Glomerular endothelial cell (primary cell): ENCODE measurements at places on chromosomes 11 and 22.

DNA sequence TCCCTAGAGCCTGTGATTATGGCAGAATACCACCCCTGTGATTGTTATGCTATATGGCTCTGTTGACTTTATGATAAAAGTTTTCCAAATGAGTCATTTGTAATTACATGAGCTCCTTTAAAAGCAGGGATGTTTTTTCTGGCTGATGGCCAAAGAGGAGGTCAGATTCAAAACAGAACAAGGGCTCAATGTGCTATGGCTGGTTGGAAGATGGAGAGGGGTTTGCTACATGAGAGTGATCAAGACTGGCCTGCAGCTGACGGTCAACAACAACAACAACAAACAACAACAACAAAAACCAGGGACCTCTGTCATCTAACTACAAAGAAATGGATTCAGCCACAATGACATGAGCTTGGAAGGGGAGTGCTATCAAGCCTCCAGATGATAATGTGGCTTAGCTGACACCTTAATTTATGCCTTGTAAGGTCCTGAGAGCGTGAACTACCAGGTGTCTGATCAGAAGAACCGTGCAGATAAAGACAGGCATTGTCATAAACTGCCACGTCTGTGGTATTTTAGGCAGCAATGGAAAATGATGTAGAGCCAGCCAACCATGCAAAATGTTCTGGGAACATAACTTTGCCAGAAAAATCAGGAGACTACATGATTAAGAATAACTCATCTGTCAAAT, 47.2 kb downstream of the PIWIL3 start:
- DNase-seq: peak; percentile 94

DNA sequence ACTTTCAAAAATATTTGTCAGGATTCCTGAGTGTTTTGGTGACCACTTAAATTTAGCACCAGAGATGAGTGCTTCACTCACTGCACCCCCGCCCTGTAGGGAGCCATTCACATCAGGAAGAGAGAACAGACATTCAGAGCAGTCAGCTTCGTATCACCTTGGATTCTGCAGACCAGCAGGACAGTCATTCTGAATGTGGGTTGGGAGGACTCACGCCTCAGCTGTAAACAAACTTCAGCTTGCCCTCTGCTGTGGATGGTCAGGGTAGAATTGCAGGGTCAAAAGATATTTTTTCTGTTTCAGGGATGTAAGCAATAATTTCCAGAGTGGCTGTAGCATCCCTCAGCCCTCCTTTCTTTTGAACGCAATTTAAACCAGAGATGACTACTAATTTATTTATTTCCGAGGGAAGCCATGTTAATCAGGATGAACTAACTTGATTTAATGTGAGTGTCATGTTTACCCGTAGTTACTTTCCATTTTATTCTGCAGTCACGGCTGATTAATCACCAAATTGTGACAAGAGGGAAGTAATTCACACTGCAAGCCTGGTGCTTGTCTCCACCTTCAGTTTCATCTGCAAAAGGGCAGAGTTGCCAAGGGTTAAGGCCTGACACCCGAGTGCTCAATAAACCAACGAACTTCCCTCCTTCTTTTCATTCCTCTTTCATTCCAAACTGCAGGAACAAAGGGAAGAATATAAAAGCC, 174.2 kb upstream of the DDI1 start:
- DNase-seq: no peak

GRCh38 chr11:114762408-114762807, 84.1 kb downstream of the NXPE2 start:
- peak; percentile 10 for DNase-seq

- no peak for DNase-seq
These were observed 35.1 kb downstream of the TTC17 start for GRCh38 chr11:43393765-43394355.

DNA sequence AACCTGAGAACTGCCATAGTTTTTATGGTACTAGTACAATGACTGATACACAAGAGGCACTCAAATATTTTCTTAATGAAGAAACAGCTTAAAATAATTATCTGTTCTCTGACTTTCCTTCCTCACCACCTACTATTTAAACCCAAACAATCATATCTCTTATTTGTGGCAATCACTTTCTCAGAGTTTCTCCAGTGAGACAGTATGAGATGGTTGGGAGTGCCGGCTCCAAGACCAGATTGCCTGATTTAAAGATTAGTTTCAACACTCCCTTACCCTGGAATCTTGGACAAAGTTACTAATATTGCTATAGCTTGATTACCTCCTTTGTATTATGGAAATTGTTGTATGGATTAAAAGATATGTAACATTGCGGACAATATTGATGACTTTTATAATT, 5.7 kb upstream of the CEP126 start:
- no peak for DNase-seq

- DNase-seq: no peak
These were observed 134.5 kb upstream of the NAV2 start for GRCh38 chr11:19577976-19578619.

DNA sequence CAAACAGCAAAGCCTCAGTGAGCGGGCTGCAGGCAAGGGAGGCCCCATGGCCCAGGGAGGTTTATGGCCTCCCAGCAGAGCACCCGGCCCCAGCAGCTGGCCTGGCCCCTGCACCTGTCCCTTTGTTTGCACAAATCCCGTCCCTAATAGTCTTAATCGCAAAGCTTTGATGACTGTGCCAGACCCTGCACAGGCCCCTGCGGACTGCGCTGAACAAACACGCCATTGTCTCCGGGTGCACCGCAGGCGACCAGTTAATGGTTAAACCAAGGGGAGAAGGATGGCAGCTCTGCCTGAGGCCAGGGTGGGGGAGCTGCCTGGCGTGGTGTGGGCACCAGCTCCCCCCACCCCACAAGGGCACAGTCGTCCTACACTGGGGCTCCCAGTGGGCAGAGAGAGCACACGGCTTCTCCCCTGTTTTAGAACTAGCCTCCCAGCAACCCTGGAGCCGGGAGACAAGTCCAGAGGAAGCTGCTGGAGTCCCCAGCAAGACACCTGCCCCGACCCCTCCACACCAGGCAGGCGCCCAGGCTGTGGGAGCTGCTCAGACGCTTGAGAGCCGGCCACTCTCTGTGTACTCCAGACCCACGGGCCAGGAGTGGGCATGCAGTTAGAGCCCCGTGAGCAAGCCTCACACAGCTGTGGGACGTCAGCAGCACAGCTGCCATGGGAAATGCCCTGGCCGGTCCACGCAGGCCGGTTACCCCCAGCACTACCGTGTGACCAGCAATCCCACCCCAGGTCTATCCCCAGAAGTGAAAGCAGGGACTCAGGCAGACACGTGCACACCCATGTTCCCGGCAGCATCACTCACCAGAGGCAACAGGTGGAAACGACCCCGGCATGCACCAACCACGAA, 39.7 kb upstream of the TH start:
- DNase-seq: no peak

DNA sequence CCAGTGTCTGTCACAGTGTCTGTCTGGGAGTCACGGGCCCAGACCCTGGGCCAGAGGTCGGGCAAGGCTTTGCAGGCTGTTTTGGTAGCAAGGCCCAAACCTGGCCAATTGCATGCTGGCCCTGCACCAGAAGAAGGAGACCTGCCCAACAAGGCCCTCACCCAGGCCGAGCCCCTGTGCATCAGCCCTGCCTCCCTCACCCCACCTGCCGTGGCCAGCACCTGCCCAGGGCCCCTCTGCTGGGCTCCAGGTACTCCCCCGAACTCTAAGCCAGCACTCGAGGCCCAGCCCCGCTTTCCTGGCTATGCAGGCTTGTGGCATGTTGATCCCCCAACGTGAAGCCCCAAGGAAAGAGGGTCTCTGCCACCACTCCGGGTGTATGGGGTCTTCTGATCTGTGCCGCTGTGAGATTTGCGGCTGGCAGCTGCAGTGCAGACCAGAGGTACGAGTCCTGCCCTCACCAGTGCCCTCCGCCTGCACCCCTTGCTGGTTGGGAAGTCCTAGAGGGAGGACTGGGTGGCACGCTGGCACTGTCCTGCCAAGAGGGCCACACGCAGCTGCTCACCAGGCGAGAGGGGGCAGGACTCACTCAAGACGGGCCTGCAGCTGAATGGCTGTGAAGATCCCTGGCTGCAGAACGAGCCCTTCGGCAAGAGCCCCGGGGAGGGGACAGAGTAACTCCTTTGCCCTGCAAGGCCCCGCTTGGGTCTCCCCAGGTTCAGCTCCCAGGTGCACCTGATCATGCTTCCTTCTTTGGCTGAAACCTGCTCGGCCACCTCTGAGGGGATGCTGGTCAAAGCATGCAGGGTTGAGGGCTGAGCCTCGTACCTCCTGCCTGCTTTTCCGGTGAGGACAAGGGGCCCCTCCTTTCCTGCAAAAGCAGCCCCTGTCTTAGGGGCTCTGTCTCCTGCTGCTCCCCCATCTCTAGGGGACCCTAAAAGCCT, 6.7 kb upstream of the SEPTIN5 start:
- no peak for DNase-seq

- DNase-seq: no peak
These were observed 638 bp downstream of the NRGN start for GRCh38 chr11:124740277-124740882.
